ENCODE measurements at places on chromosomes 6 and 20.

GRCh38 chr20:44961870-44962267, 1.7 kb upstream of the TOMM34 start:
- DNase-seq, result peak; percentile 42

DNA sequence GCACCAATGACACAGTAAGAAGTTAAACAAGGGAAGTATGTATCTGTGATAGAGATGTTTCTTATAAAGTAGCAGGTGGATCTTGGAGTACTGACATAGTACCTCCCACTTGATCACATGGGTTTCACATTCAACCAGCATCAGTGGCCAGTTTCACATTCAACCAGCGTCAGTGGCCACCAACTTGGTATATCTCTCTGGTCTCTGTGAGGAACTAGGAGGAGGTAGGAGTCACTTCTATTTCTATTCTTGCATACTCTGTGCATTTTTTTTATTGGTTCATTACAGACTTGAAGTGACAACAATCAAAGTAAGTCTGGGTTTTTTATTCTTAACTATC, 200.3 kb upstream of the SIM1 start:
- DNase-seq, result no peak

DNA sequence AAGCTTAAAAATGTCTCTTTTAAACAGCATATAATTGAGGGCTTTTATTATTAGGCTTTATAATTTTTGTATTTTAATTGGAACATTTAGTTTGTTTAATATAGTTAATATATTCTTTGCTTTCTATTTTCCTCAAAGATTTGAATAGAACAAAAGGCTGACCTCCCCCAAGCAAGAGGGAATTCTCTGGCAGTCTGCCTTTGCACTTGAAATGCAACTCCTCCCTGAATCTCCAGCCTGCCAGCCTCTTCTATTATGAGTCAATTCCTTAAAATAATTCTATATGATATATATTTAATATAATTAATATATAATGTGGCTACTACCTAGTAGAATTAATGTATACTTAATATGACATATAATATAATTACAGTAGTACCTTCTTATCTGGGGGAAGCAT, 69.2 kb downstream of the PTPRA start:
- DNase-seq, result no peak

DNA sequence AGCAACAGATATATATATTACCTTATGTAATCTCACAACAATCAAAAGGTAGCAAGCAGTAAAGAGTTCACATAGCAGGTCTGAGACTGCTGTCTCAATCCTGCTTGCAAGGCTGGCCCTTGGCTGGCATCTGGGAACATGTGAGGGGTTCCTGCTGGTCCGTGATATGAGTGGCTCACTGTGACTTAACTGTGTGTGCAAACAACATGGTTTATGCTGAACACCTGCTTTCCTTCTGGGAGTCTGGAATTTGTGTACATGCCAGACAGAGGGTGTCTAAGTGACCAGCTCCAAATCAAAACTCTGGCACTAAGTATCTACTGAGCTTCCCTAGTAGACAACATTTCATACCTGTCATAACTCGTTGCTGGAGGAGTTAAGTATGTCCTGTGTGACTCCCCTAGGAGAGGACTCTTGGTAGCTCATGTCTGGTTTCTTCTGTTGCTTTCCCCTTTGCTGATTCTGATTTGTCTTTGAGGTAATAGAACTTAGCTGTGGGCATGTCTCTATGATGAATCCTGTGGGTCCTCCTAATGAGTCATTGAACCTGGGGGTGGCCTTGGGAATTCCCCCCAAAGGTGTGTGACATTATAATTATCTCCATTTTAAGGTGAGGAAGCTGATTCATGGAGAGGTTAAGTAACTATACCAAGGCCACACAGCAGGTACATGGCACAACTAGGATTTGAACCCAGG, 131.6 kb upstream of the NEDD9 start:
- DNase-seq, result no peak

DNA sequence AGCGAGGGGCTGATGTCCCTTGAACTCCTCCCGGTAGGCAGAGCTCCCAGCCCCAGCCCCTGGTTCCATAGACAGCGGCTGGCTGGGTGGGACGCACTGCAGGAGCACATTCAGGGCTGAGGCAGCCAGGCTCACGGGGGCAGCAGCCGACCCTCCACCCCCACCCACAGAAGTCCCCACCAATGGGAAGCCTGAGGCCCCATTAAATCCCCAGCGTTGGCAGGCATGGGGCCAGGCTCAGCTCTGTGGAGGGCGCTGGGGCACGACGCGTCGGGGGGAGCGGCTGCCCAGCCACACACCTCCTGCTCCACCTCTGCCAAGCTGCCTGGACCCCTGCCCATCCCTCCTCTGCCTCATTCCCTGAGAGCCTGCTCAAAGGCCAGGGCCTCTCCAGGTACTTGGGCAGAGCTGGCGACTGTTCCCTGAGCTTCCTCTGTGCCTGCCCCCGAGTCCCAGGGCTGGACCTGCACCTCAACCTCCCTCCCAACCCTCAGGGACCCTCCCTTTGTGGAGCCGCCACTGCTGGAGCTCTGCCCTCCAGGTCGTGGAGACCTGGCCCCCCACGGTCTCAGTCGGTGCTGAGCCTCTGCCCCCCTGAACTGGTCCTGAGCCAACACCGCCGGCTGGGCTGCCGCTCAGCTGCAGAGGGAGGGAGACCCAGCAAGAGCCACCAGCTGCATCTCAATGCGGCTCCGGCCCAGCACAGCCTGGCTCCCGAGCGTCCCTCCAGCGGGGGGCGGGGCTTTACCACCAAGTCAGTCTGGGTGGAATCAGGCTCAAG, 9.1 kb downstream of the CHRNA4 start:
- DNase-seq, result no peak

Data from hematopoietic multipotent progenitor cell treated with erythropoietin and hydrocortisone succinate and interleukin-3 and kit ligand, for 4 days (in vitro differentiated cells).